ENCODE measurements at places on chromosomes 6 and 20. TPM values are rescaled to one million over a fixed set of nuclear protein-coding genes. Genes with fewer than 3 reads are reported as not detected.

DNA sequence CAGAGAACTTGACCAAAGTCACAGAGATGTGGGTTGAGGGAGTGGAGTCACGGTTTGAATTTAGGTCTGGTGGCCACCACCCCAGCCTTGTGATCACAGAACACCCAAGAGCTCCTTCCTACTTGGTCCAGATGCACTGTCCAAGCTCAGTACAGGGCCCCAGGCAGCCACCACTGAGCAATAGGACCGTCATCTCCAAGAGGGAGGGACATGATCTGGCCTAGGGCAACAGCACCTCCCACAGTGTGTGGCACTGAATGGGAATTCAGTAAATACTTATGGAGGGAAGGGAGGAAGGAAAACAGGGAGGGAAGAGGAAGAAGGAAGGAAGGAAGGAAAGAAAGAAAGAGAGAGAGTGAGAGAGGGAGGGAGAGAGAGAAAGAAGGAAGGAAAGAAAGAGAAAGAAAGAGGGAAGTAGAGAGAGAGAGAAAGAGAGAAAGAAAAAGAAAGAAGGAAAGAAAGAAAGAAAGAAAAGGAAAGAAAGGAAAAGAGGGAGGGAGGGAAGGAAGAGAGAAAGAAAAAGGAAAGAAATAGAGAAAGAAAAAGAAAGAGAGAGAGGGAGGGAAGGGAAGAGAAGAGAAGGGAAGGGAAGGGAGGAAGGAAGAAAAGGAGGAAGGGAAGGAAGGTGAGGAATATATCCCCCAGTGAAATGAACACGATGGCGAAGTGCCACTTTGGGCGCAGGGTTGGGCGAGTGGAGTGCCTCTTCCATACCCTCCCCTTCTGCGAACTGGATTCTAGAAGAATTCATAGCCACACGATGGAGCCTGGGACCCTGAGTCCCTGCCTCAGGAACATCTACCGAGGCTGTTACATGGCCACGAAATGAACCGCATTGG is 243.7 kb downstream of the TFAP2C start:
- no peak for DNase-seq

- no peak for DNase-seq
Measured at GRCh38 chr20:15081261-15081660, 743.8 kb upstream of the FLRT3 start.

GRCh38 chr6:102022803-102023202 is 629.3 kb downstream of the GRIK2 start:
- no peak for DNase-seq

GRCh38 chr6:96156425-96156824 is 140.7 kb downstream of the FUT9 start:
- no peak for DNase-seq

GRCh38 chr6:148287623-148288333 is 54.9 kb upstream of the SASH1 start:
- DNase-seq = no peak

- DNase-seq = peak; percentile 73
Measured at GRCh38 chr6:113359155-113360140, 497.7 kb upstream of the MARCKS start.

DNA sequence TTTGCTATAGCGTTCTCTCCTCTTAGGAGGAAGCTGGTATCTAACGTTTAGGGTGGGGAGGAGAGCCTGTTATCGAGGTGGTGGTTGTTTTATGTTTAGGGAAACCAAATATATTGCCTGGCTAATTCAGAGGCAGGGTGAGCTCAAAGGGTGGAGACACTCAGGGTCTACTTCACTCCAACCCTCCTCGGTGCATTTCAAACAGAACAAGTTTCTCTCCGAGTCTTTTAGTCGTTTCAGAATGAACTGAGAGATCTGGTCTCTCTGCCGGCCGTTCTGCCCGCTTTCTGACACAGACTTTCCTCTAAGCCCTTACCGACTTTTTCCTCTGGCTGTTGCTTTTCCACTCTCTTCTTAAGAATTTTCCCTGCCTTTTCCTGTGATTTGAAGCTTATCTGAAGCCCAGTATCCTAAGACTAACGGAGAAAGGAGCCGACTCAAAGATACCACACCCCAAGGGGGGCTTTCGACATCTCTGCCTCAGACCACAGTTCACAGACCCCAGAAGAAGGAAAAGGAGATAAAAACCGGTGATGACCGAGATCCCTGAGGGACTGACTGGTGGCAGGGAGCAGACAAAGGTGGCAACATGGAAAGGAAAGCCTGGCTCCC is 865 bp downstream of the STK38 start:
- peak; percentile 11 for DNase-seq

GRCh38 chr6:147950623-147950987 is 392.0 kb upstream of the SASH1 start:
- no peak for DNase-seq

Gene ZBTB12
- 1.3 TPM for total RNA-seq

Gene FAM162B
- total RNA-seq = not detected

Gene PAX1
- not detected for total RNA-seq

Gene ZNF311
- total RNA-seq = 1.2 TPM

Measured in A172 (cell line).